Activated CD4-positive, alpha-beta T cell treated with anti-CD3 and anti-CD28 coated beads for 24 hours (primary cell): ENCODE measurements at places on chromosomes 7 and 10.

DNA sequence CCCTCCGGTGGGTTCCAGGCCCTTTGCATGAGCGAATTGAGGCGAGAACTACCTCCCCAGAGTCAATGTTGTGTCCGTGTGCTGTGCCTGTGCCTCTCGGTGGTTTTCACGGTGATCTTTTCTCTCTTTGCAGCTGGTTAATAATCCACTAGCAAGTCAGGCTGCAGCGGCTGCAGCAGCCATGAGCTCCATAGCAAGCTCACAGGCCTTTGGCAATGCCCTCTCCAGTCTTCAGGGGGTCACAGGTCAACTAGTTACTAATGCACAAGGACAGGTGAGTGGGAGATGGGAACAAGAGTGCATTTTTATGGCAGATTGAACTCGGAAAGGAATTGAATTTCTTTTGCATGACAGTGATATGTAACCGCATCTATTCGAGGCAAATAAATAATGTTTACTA lies 159.7 kb upstream of the YAE1 start:
- DNase-seq, result no peak

DNA sequence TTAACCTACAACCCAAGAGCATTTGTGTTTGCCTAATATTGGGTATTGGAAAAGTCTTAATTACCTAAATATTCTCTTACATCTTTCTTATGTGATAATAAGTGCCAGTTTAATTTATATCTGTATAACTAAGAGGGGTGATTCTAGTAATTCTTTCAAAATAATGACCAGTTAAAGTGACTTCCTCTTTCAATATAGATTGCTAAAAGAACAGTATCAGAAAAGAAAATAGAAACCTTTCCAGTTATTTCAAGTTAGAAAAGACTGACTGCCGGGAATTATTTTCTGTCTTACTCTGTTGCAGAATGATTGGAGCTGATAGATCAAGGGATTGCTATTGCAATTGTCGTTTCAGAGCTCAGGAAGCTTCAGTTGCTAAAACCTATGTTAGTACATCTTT lies 525.0 kb upstream of the SEMA3D start:
- no peak for DNase-seq

DNA sequence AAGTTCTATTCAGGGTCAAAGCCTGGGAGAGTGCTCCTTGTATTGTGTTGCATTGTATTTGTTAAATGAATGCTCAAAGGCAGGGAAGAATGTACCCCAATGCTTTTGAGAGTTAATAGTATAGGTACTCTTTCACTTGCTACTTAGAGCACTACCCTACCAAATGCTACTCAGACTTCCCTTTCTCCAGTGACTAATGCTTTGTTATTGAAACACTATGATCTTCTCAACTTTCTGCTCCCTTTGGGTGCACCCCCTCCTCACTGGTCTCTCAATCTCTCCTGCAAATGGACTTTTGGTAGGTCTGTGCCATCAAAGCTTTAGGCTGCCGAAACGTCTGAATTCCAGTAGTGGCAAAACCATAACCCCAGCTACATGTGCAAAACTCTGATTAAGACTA lies 177.7 kb upstream of the AHR start:
- no peak for DNase-seq

- DNase-seq, result no peak
Measured at GRCh38 chr7:154672659-154673415, 330.1 kb downstream of the PAXIP1 start.

DNA sequence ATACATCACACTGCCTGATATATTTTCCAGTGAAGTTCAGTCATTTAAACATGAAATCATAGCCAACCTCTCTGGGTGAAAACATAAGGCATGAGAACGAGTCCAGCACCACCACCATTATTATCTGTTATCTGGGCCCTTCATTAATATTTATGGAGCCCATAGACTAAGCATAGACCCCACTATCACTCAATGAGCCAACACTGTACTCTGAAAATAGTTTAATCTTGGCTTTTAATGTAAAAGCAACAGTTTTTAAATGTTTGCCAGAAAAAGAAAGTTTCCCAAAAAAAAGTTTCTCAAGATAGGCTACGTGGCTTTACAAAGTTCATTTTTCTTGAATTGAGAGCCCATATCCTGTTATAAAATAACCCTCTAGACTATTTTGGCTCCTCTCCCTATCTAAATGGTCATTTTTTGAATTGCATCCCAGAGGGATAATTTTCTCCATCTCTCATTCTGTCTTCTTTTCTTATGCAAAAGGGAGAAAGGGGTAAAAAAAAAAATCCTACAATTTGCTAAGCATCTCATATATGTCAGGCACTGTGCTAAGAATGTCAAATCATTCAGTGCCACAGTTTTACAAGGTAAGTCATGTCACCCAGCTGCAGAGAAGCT lies 66.1 kb downstream of the FZD1 start:
- no peak for DNase-seq

- DNase-seq, result no peak
Measured at GRCh38 chr10:109726473-109726872, 196.8 kb downstream of the XPNPEP1 start.
